H54 (cell line): ENCODE measurements at places on chromosomes 3 and 15.
A peak's percentile ranks its signal among the peaks of the same experiment; 100 is the strongest.

- no peak for DNase-seq
Observed at GRCh38 chr3:24443476-24443875, 51.2 kb downstream of the THRB start.

- DNase-seq = no peak
Observed at GRCh38 chr3:50411229-50411628, 51.9 kb upstream of the TMEM115 start.

DNA sequence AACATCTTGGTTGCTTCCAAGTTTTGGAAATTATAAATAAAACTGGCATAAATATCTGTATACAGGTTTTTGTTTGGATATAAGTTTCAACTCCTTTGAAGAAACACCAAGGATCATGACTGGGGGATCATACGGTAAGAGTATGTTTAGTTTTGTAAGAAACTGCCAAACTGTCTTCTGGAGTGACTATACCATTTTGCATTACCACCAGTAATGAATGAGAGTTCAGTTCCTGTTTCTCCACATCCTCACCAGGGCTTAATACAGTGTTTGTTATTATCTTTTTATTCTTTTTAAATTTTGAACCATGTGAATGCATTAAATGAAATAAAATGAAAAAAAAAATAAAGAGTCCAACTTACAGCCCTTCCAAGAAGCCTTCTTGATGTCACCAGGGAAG is 3.7 kb upstream of the ANKUB1 start:
- DNase-seq = no peak

GRCh38 chr3:106251160-106251892 is 382.5 kb upstream of the CBLB start:
- DNase-seq = no peak

DNA sequence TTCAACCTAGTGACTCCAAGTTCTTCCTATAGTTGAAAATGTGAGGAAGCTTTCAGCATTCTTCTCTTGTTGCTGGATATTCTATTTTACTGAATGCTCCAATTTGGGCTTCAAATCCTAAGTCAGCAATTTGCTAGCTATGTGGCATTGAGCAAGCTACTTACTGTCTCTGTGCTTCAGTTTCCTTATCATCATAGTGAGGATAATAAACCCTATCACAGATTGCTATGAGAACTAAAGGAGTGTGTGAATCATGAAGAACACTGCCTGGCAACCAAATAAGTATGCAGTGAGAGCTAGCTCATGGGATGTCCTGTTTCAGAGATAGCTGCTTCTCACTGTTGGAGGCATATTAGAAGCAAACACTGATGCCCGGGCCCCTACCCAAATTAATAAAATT is 163.8 kb upstream of the CDIN1 start:
- no peak for DNase-seq

- no peak for DNase-seq
Observed at GRCh38 chr3:151918253-151919029, 45.0 kb downstream of the SUCNR1 start.

- no peak for DNase-seq
Observed at GRCh38 chr3:130933801-130934345, 40.0 kb downstream of the ATP2C1 start.

DNA sequence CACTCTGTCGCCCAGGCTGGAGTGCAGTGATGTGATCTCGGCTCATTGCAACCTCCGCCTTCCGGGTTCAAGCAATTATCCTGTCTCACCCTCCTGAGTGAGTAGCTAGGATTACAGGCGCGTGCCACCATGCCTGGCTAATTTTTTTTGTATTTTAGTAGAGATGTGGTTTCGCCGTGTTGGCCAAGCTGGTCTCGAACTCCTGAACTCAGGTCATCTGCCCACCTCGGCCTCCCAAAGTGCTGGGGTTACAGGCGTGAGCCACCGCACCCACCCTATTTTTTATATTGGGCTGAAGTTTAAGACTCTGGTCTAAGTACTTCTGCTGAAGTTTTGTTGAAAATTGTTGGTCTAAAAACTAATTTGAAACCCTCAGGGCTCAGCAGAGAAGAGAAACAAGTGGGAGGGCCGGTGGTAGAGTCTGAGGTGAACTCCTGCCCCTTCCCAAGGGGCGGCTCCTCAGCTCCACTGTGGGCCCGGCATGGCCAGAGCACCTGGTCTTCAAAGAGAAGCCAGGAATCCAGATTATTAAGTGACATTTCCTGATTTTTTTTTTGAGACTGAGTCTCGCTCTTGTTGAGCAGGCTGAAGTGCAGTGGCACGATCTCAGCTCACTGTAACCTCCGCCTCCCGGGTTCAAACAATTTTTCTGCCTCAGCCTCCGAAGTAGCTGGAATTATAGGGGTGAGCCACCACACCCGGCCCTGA is 4.0 kb downstream of the HDAC11 start:
- DNase-seq = no peak

GRCh38 chr3:156290924-156291271 is 170.5 kb downstream of the KCNAB1 start:
- no peak for DNase-seq

DNA sequence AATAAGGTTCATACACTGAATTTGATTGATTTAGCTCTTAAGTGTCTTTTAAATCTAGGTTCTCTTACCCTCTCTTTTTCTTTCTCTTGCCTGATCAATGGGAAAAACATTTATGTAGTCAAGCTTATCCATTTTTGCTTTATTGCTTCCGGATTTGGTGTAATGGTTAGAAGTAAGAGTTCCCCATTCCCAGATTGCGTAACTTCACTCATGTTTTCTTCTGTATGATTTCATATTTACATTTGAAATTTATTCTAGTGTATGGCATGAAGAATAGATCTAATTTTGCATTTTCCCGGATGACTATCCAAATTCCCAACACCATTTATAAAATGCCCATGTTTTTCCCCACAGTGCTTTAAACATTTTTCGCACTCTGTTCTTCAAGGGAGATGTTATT is 27.9 kb upstream of the SV2B start:
- no peak for DNase-seq

DNA sequence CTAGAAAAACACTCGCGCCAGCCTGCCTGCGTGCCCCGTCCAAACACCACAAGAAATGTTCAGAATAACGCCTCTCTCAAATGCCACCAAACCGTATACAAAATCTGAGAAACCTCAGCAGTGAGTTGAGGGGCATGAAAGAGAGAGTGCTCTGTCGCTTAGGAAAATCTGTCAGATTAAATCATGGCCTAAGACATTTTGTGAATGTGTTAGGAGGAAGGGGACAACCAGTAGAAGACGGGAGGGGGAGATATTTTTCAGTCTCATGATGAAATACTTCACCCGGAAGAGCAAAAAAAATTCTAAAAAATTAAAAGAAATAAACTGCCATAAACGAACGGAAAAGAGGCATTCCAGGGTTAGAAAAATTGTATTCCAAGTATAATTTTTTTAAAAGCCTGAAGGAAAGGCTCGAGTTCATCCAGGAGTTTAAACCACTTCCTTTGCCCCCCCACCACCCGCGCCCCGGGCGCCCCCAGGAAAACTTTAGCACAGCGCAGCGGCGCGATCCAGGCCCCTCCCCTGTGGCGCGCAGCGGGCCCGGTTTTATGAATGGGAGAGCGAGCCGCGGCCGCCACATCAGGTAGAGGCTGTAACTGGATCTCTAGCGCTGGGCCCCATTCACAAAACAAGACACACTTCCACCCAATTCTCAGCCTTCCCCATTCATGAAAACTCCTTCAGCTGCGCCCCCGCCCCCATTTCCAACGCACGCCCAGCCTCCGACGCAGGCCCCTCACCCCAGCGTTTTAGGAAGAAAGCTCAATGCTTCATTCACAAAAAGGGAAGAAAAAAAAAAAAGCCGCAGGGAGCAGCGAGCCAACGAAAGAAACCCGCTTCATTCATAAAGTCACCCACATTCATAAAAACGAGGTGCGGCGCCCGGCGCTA is 1.4 kb downstream of the ETV5 start:
- DNase-seq = peak; percentile 64

DNA sequence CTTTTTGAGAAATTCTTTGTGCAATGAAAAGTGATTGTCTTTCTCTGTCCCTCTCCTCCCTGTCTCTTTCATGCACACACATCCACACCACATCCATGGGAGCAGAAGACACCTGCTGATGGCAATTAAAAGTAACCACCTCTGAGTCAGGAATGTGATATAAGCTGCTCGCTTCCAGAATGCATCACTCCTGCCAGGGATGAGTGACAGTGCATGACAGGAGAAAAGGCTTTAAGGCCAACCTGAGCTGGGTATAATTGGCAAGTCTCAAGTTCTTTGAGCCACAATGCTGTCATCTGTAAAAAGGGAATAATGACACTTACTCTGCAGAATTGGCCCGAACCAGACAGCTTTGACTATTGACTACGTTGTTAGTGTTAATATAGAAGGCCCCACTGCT is 59.6 kb downstream of the UBP1 start:
- no peak for DNase-seq

- DNase-seq = no peak
Observed at GRCh38 chr15:27743638-27744037, 355.5 kb downstream of the OCA2 start.

- DNase-seq = no peak
Observed at GRCh38 chr3:69770976-69771634, 31.8 kb downstream of the MITF start.

GRCh38 chr3:65665915-65666314 is 372.8 kb downstream of the MAGI1 start:
- DNase-seq = no peak

- DNase-seq = no peak
Observed at GRCh38 chr15:69802432-69802831, 295.3 kb downstream of the TLE3 start.

DNA sequence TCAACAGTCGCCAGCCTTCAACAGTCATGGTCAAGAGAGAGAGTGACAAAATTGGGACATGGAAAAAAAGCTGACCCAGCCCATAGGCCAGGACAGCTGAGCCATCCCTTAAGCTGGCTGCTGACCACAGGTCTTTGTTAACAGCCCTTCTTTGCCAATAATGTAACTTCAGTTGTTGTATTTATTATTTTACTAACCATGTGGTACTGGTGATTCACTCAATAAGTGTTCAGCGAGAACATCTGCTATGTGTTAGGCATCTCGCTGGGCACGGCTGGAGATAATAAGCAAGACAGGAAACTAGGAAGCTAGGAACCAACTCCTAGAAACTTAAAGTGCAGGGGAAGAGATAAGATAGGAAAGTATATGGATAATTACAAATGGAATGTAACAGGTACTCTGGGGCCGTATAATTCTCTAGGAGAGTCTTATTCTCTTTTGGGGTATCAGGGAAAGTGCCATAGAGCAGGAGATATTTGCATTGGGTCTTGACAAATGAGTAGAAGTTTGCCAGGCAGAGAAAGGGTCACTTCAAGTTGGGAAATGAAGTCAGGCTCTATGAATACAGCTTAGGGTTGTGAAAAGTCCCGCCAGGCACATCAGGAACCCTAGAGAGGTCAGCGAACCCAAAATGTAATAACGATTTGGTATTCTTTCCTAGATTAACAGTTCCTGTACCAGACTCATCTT is 84.0 kb upstream of the TRA2B start:
- peak; percentile 81 for DNase-seq

DNA sequence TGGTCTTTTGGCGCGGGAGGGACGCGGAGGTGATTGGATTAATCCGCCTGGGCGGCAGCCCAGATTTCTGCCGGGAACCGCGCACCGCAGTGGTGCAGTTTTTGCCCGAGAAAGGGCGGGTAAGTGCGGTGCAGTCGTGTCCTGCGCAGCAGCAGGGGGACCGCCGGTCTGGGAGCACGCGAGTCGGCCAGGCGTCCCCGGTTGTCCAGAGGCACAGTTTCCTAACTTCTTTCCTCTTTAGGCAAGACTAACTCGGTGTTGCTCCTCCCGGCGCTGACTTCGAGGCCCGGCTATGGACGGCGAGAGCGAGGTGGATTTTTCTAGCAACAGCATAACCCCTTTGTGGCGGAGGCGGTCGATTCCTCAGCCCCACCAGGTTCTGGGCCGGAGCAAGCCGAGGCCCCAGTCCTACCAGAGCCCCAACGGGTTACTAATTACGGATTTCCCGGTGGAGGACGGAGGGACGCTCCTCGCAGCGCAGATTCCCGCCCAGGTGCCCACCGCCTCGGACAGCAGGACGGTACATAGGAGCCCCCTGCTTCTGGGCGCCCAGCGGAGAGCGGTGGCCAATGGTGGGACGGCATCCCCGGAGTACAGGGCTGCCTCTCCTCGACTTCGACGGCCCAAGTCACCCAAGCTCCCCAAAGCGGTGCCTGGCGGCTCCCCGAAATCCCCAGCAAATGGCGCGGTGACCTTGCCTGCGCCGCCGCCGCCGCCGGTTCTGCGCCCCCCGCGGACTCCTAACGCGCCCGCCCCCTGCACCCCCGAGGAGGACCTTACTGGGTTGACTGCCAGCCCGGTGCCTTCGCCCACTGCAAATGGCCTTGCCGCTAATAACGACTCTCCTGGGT is 736 bp downstream of the ARHGEF26 start:
- DNase-seq = no peak

DNA sequence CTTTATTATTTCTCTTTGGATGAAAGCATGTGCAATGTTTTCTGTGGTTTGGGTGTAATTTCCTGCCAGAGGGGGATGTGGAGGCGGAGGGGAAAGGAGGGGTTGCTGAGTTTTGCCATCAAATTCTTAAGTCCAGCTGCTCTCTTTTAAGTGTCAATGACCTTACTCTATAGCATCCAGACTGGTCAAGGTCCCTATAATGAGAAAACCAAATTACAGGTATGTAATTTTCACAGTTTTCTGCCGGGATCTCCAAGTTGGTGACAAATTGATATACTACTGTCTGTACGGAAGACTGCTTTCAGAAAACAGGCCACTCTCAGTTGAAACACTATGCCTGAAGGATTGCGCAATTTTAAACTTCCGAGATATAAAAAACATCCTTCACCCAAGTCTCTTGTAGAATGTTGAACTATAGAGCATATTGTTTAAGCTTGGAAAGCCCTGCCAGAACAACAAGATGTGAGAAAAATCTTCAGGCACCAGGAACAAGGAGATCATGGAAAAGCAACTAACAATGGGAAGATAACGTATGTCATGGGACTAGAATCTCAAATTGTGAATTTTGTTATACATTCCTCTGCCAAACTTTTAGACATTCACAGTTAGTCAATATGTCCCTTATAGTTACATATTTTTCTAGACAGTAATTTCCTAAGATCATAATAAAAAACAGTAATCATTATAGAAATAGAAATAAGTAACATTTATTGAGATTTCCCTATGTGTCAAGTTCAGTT is 300.7 kb upstream of the SATB1 start:
- DNase-seq = no peak

- DNase-seq = peak; percentile 4
Observed at GRCh38 chr3:104102386-104102785, 1264.3 kb upstream of the ALCAM start.

- DNase-seq = no peak
Observed at GRCh38 chr3:193870376-193871219, 265.4 kb upstream of the HES1 start.

DNA sequence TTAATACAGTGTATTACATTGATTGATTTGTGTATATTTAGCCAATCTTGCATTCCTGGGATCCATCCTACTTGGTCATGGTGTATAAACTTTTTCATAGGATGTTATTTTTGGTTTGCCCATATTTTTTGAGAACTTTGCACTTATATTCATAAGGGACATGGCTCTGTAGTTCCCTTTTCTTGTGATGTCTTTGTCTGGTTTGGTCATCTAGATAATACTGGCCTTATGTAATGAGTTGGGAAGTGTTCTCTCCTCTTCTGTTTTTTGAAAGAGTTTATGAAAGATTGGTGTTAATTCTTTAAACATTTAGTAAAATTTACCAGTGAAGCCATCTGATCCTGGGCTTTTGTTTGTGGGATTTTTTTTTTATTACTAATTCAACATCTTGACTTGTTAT is 9.6 kb downstream of the CHST13 start:
- DNase-seq = no peak
